ENCODE measurements at places on chromosomes 5 and 9. TPM values are rescaled to one million over a fixed set of nuclear protein-coding genes. Genes with fewer than 3 reads are reported as not detected.

SPATA31D4 gene
- not detected for total RNA-seq

CKMT2 gene
- total RNA-seq: not detected

DNA sequence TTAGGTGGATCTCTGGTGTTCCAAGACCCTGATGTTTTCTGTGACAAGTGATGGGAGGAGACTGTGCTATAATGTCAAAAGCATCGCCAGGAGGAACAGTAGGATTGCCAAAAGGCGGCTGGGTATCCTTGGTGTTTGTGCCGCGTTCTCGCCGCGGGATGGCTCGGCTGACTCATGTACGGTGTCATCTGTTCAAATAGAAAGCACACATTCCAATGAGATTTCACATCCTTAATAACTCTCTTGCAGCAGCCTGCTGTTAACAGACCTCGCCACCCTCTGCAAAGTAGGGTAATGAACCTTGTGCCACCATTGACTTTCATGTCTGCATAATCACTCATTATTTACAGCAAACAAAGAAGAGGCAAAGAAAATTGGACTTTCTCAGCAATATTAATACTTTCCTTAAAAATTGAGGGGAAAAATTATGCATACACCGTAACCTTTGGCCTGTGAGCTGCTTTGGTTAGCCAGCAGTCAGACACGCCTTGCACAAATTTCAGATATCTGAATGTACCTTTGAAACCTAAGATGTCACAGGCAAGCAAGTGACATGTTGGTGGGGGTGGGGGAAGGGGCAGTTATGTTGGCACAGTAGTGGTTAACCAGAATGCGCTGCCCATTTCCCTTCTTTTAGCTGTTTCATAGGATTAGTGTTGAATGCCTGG lies 289.4 kb downstream of the EFNA5 start:
- DNase-seq: no peak

DNA sequence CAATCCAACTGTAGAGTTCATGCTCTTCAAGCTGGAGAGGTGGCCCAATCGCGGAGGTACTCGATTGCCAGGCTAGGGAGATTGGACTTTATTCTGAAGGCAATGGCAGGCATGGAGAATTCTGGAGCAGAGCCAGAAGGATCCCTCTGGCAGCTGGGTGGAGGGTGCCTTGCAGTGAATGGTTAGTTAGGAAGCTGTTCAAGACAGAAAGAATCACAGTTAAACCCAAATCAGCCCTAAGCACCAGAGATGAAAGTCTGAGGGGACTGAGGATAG lies 182.4 kb downstream of the RGS3 start:
- no peak for DNase-seq

DNA sequence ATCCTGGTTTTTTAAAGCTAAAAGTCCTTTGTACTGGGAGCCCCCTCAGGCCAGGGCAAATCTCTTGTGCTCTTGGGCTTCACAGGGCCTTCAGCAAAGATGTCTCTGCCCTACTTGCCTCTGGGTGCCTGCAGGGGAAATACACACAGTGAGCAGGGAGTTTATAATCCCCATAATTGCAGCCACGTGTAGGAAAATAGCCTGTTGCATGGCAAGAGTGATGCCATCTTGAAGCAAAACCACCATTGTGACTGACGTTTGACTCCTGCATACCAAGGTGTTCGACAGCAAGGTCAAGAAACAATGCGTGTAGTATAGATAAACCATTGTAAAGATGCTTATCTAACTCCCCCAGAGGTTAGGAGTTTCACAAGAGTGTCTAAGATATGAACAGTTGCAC lies 11.4 kb upstream of the IL3 start:
- no peak for DNase-seq

GRCh38 chr5:62385131-62385530 lies 18.6 kb downstream of the DIMT1 start:
- no peak for DNase-seq

- DNase-seq: no peak
Measured at GRCh38 chr5:158843305-158843704, 256.4 kb downstream of the EBF1 start.

DNA sequence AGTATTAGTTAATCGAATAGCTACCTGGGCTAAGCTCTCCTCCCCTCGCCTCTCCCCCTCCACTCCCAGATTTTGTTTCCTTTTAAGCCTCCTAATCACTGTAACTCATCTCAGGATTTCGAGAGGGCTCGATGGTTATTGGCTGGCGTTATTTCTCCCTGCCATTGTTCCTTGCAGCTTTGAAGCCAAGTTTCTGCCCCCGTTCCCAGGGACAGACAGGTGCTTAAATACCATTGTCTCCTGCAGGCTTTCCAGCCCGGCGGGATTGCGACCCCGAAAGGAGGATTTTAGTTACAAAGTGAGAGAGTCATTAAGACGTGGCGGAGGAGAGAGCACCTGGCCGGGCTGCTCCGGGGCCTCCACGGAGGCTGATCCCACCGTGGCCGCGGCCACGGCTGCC lies 46.2 kb downstream of the ASS1 start:
- no peak for DNase-seq

DNA sequence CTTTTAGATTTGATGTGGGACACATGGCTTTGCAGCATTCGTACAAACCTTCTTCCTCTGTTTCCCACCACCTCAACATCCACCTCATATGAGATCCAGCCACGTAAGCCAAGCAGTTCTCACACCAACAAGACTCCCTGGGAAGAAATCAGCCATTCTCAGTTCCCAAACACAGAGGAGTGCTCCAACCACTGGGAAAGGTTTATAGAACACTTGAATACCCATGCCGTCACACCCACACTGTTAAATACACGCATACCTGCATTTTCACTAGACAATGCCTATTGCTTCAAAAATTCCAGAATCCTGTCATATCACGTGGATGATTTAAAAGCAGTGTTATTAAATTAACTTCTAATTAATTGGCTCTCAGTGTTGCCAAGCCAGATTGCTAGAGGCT lies 347.3 kb downstream of the ENC1 start:
- DNase-seq: no peak

DNA sequence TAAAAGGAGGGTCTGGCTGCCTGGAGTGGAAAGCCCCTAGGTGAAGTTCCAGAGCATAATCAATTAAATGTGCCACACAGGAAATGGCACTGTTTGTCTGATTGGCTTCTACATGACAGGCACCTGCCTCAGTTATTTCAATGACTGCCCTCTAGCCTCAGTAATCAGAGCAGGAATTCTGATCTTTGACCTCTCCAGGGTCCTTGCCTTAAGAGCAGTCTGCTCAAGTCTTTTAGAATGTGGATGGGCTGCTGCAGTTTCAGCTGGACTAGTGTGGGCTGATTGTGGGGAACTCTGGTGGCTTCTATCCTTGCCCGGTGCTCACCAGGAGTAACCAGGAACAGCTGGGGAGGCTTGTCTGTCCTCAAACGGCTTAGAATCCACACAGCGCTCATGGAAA lies 98.9 kb downstream of the LIX1 start:
- no peak for DNase-seq

Data from Karpas-422 (cell line).